ENCODE measurements at places on chromosomes 3 and 15.

DNA sequence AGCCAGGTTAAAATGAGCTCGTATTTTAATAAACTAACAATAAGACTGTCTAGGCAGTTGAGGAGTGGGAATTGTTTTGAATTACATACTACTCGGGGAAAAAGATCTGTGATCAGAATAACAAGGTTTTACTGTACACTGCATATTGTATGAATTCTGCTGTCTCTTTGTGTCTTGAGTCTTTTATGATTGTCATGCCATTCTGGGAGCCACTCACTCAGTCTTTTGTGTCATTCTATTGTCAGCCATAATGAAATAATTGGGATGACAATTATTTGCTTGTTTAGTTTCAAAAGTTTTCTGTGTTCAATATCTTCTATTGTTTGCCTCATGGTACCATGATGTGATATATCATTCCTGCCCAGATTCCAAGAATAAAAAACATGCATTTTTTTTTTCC is 339.6 kb upstream of the TBL1XR1 start:
- no peak for DNase-seq

- DNase-seq: no peak
These were observed 82.7 kb upstream of the FNDC3B start for GRCh38 chr3:171956705-171957104.

GRCh38 chr15:59237924-59238331 is 31.3 kb downstream of the LDHAL6B start:
- no peak for DNase-seq

- DNase-seq: no peak
These were observed 27.8 kb downstream of the FAM43A start for GRCh38 chr3:194713299-194714136.

GRCh38 chr15:52331490-52332240 is 36.1 kb upstream of the MYO5C start:
- DNase-seq: peak; percentile 27

DNA sequence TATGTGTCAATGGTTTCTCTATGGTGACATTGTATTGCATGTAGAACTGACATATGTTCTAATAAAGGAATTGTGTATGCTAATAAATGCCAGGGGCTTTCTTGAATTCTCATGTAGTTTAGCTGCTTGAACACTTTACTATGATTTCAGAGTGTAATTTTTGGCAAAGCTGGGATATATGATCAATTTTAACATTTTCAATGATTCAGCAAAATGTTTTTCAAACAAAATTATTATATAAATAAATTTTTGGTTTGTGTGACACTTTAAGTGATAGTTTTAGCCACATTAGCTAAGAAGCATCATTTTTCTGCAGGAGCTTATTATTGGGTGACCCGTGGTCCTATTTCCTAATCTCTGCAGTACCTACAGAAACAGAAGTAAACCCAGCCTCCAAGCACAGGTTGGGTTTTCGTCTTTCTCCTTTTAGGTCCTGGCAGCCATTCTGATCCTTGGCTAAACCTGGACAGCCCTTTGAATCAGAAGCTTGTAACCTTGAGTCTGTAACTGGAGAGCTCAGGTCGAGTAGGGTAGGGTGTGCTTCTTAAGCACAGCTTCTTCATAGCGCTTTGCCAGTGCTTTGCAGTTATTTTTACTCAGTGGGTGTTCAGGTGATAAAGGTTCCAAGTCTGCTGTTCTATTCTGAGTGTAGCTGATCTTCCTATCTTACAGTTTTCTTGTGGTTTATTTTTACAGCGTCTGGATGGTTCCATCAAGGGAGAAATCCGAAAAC is 74.2 kb downstream of the CHD2 start:
- DNase-seq: no peak

DNA sequence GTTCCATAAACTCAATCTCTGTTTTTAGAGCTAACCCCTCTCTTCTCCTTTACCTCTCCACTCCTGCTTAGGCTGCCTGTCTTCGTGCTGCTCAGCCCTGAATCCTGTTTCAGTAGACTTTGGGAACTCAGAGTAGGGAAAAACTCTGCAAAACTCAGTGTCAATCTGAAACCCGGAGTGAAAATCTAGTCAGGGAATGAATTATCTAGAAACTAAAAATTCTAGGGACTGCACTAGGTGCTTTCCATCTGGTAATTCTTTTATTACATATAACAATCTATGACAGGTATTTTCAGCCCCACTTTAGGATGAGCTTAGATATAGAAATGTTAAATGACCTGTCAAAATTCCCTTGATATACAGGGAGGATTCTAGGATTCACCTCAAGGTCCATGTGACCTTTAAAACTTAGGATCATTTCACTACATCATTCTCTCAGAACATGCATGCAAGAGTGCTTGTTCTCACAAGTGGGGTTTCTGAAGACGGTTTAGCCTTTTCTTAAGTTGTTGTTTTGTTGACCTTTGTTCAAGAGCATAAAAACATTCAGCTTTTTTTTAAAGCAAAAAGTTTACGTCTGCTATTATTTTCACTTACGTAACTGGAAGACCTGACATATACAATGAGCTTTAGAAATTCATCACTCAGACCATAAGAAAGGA is 108.2 kb upstream of the MBNL1 start:
- no peak for DNase-seq

All from urothelium cell line (cell line).